ENCODE measurements at places on chromosomes 6 and 20.

GRCh38 chr6:13261464-13261994 lies 66.8 kb downstream of the TBC1D7 start:
- no peak for DNase-seq

- DNase-seq: no peak
These were observed 99.9 kb upstream of the RIN2 start for GRCh38 chr20:19658137-19658536.

GRCh38 chr20:9884666-9885065 lies 45.8 kb upstream of the PAK5 start:
- DNase-seq: no peak

DNA sequence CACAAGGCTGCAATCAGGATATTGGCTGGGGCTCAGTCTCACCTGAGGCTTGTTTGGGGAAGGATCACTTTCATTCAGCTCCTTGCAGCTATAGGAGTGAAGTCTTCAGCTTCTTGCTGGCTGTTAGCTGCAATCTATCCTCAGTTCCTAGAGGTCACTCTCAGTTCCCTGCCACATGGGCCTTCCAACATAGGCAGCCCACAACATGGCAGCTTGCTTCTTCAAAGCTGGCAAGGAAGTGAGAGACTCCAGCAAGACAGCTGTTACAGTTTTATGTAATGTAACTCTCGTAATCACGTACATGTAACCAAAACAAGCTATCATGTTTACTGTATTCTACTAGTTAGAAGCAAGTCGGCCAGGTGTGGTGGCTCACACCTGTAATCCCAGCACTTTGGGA lies 226.9 kb downstream of the CDC5L start:
- no peak for DNase-seq

GRCh38 chr6:80020381-80021120 lies 16.1 kb downstream of the TTK start:
- no peak for DNase-seq

GRCh38 chr6:22888163-22888752 lies 318.9 kb downstream of the HDGFL1 start:
- peak; percentile 93 for DNase-seq

GRCh38 chr6:148757944-148758480 lies 11.2 kb downstream of the UST start:
- no peak for DNase-seq

DNA sequence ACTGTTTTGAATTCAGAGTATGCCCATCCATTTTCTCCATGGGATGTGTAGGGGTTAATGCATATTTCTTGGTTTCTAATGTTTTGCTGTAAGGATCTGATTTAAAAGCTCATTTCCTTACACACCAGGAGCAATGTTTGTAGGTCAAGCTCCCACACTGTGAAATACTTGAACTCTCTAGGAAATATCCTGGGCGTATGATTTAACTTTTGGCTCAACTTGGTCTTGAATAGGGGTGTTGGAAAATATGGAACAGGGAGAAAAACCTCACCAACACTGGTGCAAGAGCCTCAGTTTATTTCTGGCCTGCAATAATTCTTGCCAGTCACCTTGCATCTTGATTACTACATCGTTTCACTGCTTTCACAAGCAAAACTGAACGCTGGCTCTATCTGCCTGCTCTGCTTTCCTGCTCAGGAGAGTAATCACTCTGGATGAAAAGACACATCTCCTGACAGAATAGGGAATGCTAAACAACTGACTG lies 25.1 kb upstream of the RFPL4B start:
- no peak for DNase-seq

- no peak for DNase-seq
These were observed 57.1 kb upstream of the GJE1 start for GRCh38 chr6:142075516-142076101.

- no peak for DNase-seq
These were observed 813.0 kb downstream of the DHX35 start for GRCh38 chr20:39775110-39775509.

Measured in epithelial cell of proximal tubule (primary cell).